Lung (tissue), 17 donors: ENCODE measurements at places on chromosomes 2 and 18.

GRCh38 chr2:217289907-217290280 is 430.0 kb upstream of the TNP1 start:
- peak; percentile 13 for DNase-seq

DNA sequence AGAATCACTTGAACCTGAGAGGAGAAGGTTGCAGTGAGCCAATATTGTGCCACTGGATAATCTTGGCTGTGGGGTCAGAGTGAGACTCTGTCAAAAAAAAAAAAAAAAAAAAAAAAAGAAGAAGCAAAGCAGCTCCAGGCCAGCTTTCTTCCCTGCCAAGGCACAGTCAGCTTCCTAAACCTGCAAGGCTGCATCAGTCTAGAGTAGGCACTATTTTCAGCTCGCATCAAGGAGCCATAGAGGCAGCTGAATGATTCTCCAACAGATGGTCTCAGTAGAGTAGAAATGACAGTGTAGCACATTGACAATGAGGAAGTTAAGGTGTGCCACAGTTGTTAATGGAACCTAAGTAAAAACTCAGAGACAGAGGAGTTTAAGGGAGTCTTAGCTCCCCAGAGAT is 35.6 kb downstream of the BMP10 start:
- DNase-seq = no peak

DNA sequence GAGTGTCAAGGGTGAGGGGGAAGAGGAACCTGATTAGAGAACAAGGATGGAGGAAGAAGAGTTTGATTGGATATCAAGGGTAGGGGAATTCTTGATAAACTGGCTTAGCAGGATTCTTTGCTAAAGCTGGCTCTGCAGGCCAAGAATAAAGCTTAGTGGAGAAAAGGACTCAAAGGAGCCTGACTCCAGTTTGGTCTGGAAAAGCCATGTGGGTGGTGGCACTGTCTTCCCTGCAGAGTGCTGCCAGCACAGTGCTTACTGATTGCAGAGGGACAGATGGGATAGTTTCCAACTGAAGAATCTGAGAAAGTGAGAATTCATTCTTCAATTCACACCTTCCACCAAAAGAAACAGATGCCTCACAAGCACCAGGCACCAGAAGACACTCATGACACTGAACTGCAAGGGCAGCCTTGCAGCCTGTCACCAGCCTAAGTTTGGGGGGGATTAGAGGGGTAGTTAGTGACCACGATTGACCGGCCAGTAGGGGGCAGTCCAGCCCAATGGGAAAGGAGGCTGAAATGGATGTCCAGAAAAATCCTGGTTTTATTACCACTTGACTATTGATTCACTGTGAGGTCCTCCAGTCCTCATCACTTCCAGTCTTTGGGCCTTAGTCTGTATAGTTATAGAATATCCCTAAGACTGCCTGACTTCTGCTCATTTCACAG is 334.5 kb downstream of the SMAD2 start:
- peak; percentile 47 for DNase-seq

- DNase-seq = no peak
Observed at GRCh38 chr2:1830936-1831619, 86.8 kb upstream of the PXDN start.

DNA sequence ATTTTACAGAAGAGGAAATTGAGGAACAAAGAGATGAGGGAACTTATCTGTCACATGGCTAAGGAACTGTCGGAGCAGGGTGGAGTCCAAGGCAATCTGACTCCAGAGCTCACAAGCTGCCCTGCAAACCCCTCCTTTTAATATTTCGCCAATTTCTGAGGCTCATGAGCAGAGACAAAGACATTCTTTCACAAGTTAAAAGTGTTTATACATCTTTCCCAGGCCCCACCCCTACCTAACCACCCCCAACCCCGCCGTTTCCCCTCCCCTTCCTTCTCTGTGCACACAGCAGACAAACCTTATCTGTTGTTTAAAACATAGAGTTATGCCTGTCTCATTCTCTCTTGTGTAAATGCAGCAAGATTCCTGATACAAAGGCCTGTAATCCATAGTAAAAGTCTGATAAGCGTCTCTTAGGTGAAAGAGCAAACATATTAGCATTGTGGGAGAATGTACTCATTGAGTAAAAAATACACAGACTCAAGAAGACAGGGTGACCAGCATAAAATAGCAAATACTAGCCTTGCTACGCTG is 44.3 kb downstream of the EPHA4 start:
- peak; percentile 30 for DNase-seq

DNA sequence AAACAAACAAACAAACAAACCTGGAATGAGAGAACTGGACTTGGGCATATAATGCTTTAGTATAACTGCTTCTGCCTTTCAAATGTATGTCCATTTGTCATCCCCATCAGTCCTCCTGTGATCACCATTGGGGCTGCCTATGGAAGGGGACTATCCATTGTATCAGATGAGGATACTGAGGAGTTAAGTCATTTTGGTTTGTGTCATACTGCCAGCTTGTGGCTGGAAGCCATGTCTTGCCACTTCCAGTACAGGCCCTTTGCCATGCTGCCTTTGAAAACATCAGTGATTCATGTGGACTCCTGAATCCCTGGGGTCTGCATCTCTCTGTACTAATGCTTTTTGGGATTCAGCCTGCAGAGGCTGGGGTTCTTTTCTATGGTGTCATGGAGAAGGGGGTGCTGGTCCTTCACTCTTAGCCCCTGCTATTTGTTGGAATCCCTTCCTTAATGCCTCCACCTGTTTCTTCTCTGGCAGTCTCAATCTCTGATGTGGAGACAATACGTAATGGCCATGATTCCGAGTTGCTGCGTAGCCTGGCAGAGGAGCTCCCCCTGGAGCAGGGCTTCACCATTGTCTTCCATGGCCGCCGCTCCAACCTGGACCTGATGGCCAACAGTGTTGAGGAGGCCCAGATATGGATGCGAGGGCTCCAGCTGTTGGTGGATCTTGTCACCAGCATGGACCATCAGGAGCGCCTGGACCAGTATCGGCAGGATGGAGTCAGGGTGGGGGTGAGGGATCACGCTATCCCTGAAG is 10.6 kb downstream of the PLCD4 start:
- DNase-seq = no peak

GRCh38 chr2:98823196-98824170 is 92.6 kb upstream of the MGAT4A start:
- DNase-seq = no peak

DNA sequence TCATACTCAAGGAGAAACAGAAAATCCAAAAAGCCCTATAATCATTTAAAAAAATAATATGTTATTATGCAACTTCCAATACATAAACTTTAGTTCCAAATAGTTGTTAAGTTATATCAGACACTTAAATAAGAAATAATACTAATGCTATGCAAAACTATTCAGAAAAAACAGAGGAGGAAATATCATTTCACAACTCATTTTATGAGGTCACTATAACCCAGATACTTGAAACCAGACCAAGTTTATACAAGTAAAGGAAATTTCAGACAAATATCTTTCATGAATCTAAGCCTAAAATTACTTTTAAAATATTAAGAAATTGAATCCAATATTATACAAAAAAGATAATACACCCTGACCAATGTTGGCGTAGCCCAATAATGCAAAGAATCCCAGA is 260.8 kb downstream of the CD226 start:
- DNase-seq = peak; percentile 47

GRCh38 chr2:204024503-204024902 is 87.9 kb downstream of the ICOS start:
- DNase-seq = peak; percentile 83

DNA sequence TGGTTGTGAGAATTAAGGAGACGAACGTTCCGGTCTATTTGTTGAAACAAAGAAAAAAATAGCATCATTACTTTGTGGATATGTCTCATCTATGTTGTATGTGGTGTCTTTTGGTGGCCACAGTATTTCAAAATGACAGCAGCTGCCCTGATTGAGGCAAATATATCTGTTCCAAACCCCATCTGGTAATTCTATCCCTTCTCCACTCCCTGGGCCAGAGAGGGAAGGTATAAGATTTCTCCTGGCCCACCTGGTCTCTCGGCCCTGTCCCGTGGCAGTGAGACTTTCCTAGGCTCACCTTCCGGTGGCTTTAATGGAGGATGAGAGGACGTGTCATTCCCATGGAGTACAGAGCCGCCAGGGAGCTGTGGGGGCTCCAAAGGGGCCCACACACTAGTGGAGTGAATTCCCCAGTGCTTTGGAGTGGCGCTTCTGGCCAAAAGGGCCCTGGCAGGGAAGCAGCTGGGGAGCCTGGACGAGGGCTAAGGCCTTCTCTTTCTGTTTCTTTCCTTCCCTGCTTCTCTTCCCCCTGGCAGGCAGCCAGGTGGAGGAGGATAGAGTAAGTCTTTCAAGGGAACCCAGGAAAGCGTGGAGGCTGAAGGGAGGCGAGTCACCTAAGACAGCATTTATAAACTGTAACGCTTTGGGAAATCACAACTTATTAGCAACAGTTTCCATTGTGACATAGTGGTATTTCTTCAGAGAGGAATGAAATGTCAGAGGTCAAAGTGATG is 5.6 kb downstream of the FOSL2 start:
- DNase-seq = no peak

- DNase-seq = no peak
Observed at GRCh38 chr2:119692310-119692709, 13.3 kb downstream of the TMEM177 start.

GRCh38 chr2:94960266-94960665 is 65.2 kb upstream of the MAL start:
- DNase-seq = peak; percentile 43

DNA sequence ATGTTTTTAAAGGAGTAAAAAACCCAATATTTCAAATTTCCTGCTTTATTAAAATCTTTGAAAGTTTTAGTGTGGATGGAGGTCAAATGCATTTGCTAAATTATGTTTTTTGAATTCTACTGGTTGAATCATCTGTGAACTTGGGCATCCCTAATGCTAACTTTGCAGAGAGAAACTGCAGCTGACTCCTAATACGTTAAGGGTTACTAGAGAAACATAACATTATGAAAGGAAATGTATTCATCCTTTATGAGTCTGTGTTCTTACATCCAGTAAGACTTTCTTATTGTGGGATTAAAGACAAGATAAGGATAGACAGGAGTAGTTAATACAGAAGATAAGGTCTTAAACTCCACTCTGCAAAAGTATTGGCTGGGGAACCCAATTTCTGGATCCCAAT is 140.6 kb downstream of the FAM124B start:
- peak; percentile 46 for DNase-seq

DNA sequence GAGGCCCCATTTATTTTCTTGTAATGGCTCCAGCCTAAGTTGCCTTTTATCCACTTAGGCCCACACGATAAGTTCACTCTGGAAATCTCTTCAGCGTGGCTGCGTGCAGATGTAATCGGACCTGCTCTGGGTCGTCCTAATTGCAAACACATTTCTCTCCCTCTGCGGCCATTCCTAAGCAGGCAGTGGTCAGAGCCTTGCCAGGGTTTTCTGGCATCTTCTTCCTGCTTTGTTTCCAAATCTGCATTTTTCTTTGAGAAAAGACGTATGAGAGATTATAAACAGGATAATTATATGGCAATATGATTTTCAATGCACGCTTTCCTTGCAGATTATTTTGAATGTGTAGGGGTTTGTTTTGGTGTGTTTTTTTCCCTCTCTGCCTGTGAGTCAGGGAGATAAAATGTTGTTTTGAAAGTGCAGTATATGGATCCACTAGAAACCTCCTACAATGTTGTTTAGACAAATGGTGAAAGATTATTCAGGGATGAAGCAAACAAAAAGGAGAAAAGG is 239.4 kb upstream of the TANK start:
- peak; percentile 96 for DNase-seq

DNA sequence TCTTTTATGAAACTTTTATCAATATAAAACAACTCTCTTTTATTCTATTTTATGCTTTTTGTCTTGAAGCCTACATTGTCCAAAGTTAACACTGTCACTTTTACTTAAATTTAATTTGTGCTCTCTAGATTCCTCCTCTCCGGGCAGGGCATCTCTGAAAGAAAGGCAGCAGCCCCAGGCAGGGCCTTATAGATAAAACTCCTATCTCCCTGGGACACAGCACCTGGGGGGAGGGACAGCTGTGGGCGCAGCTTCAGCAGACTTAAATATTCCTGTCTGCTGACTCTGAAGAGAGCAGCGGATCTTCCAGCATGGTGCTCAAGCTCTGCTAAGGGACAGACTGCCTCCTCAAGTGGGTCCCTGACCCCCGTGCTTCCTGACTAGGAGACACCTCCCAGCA is 447.7 kb upstream of the FANCL start:
- DNase-seq = no peak

DNA sequence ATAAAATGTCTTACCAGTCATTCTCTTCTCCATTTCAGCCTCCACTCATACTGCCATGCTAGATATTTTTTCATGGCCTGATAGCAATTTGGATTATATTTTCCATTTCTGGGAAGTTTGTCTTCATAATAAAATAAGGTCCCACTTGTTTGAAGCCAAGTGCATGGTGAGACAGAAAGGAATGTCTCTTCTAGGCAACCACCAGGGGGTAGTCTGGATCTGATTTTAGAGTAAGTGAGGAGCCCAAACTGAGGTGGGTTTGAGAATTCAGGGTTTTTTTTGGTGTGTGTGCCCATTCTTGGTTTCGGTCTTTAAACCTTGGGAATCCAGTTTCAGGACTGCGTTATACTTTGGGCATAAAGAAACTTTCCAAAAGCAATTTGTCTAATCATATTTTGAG is 315.5 kb downstream of the RPRM start:
- DNase-seq = peak; percentile 35

DNA sequence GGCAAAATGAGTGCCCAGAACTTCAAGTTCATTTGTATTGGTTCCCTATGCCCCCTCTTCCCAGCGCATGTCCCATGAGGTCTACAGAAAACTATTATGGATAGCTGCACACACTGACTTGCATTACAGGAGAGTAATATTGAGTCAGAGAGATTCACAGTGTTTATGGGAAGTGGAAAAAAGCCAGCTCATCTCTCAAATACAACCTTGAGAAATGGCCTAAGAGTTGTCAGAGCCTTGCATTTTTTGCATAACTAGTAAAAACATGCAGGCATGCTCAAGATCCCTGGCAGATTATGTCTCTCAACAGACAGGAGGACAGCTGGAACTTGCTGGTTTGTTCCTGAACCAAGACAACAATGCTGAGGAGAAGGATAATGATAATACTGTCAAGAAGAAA is 1292.8 kb downstream of the DSC3 start:
- no peak for DNase-seq

- DNase-seq = no peak
Observed at GRCh38 chr2:240819126-240819857, 727 bp downstream of the KIF1A start.

- DNase-seq = no peak
Observed at GRCh38 chr2:105873721-105874120, 129.0 kb downstream of the NCK2 start.

DNA sequence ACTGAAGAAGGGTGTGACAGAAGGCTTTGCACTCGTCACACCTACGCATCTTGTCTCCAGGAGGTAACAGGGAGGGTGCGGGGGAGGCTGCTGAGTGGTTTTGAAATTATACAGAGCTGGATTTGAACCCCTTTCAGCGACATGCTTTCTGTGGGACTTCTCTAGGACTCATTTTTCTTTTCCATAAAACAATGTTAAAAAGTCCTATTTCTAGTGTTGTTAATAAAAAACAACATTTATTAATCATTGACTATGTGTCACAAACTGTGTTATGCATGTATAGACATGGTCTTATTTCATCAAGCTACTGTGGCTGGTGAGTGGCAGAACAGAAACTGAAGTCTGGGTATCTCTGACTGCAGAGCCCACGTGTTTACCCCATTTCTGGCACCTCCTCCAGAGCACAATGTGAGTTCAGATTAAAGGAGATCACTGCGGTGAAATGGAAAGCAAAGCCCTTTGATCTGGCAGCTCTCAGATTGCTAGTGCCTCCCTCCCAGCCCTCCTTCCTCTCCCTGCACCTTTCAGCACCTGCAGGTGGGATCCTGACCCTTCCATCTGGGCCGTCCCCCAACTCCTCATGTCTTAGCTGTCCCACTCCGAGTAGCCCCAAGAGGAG is 315.5 kb upstream of the MYT1L start:
- peak; percentile 13 for DNase-seq

- no peak for DNase-seq
Observed at GRCh38 chr2:227035711-227036367, 128.2 kb downstream of the COL4A4 start.
